SK-N-SH treated with all-trans-retinoic acid at 6 μM for 48 hours (cell line): ENCODE measurements at places on chromosomes 3 and 15.

- no peak for ATAC-seq
Observed at GRCh38 chr15:83057696-83058376, 9.2 kb downstream of the BTBD1 start.

DNA sequence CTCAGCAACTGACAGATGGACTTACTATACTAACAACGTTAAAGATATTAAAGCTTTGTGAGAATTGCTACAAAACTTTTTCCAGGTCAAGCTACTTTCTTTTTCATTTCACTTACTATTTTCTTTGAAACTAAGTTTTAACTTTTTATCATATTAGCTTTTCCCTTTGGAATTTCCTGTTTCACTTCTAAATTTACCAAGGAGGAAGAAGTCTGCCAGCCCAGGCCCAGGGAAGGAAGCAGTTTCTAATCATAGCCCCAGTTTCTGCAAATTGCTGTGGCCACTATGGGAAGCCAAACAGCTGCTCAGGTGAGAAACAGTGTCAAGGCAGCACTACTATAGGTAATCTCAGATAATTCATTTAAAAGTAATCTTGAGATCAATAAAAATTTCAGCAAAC lies 18.4 kb downstream of the CYFIP1 start:
- peak; percentile 24; the same call in 1 of the 3 replicates for ATAC-seq

- ATAC-seq = no peak
Observed at GRCh38 chr15:95656595-95656994, 673.9 kb upstream of the NR2F2 start.

DNA sequence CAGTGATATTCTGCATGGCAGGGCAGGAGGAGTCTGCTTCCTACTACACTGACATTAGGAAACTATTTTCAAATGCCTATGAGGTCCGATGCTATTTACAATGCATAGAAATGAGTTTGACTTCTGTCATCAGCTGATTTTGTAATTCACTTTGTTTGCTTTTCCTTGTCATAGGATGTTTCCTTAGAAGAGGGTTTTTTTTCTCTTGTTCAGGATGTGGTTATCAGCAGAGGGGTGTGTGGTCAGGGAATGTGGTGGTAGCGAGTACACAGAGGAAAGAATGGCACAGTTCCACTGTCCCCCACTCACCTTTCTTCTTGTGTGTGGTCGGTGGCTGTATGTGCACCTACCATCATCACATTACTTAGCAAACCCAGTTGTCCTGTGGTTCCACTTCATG lies 231.5 kb downstream of the LRTM1 start:
- no peak for ATAC-seq

GRCh38 chr3:48186631-48187300 lies 1.5 kb downstream of the CDC25A start:
- ATAC-seq = no peak

GRCh38 chr3:109569135-109569846 lies 231.9 kb upstream of the DPPA4 start:
- ATAC-seq = peak; percentile 85

GRCh38 chr3:64815195-64815631 lies 127.4 kb upstream of the ADAMTS9 start:
- ATAC-seq = peak; percentile 88

- ATAC-seq = no peak
Observed at GRCh38 chr15:90949979-90950675, 4.6 kb upstream of the RCCD1 start.

- ATAC-seq = no peak
Observed at GRCh38 chr3:131526801-131527347, 24.1 kb upstream of the MRPL3 start.

- ATAC-seq = no peak; the same call in 2 of the 3 replicates
Observed at GRCh38 chr3:24704496-24704895, 209.8 kb upstream of the THRB start.

DNA sequence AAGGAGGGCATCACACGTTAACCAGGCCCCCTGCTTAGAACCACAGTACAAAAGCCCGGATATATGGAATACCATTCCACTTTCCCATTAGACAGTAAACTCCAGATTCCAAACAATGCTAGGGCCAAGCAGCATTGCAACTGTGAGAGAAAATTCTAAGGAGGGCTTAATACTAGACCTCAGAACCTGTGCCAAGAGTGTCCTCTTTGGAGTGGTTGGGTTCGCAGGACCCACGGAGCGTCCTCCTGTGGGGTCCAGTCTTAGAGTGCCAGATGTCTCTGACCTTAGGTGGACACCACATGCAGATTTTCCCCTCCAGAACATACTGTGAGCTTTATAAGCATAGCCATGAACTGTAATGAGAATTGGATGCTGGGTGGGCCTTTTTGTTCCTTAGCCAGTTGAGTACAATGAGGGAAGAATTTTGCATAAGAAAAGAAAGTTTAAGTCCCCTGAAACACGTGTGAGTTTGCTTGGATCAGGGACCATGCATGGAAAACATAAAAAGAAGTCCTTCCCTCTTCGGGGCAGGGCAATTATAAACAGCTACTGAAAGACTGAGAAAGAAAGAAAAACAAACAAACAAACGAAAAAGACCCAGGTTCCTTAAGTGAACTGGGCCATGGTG lies 325.7 kb downstream of the NEK10 start:
- ATAC-seq = no peak

DNA sequence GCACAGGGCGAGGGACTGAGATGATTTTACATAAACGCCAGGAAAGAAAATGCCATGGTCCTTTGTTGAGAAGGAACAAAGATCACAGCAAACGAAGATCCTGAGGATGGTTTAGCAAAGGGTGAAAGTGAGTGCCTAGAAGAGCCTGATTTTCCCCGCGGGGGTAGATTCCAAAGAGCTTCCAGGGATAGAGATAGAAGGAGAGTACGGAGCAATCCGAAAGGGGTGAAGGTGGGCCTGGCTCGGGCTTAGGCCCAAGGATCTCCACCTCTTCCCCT lies 977 bp downstream of the CDC25A start:
- ATAC-seq = no peak

DNA sequence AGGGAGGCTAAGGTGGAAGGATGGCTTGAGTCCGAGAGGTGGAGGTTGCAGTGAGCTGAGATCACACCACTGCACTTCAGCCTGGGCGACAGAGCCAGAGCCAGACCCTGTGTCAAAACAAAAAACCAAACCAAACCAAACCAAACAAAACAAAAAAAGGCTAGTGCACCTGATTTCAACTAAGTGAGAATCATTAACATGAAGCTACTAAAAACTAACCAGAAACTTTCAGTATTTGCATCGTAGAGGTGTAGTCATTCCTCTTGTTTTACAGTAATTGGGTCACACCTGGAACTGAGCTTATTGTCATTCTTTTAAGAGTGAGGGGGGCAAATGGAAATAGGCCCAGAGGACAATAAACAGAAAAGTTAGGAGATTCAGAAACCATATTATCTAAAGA lies 58.5 kb downstream of the ST6GAL1 start:
- ATAC-seq = no peak

DNA sequence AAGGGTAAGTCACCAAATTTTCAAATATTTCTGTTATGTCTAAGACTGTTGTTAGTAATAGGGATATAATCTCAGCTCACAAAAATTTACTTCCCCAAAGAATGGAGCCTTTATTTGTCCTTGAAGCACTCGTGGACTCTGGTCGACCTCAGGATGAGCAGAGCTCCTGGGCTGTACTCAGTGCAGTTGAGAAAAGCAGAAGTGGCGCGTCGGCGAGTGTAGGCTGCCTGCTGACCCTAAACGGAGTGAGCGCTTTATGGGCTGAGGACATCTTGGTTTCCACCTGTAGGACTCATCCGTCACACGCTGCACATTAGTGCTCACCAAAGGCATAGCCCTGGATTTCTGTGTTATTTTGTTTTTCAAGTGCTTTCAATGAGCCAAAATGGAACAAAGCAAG lies 11.0 kb downstream of the GABRA5 start:
- ATAC-seq = no peak

DNA sequence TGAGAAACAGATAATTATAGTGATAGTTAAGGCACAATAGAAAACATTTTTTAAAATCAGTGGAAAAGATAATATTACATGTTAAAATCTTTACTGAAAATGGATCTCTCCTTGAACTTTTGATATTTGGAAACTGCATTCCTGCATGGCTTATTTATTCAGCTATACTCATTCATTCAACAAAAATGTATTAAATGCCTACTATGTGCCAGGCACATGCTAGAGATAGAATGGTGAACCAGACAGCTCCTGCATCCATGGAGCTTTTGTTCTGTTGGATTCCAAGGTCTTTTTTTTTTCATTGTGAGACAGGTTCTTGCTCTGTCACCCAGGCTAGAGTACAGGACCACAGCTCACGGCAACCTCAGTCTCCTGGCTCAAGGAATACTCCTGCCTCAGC lies 4.5 kb downstream of the PXK start:
- no peak for ATAC-seq

GRCh38 chr15:57893040-57893439 lies 172.5 kb downstream of the ALDH1A2 start:
- no peak for ATAC-seq

DNA sequence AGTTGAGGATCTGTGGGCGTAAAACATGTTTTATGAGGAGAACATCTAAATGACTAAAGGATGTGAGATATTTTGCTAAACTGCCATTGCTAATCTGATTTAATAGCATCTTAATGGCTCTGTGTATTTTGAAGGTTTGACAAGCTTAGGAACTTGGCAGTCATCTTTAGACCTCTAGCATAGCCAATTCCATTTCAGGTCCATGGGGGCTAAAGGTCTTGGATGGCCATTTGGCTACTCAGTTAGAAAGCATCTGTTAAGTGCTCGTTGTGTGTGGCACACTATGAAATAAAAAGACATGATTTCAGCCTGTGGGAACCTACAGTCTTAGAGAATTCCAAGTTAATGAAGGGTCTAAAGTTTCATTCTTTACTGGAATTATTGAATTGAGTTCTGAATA lies 236.2 kb downstream of the IL5RA start:
- ATAC-seq = no peak

DNA sequence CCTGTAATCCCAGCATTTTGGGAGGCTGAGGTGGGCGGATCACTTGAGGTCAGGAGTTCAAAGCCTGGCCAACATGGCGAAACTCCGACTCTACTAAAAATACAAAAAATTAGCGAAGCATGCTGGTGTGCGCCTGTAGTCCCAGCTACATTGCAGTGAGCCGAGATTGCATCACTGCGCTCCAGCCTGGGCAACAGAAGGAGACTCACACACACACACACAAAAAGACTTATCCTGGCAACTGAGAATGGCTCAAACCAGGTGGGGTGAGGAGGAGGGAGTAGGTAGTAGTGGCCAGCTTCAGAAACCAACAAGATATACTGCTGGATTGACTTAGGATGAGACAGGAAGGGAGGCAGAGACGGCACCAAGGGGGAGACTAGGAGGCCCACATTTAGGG lies 53.4 kb upstream of the APEH start:
- no peak for ATAC-seq

DNA sequence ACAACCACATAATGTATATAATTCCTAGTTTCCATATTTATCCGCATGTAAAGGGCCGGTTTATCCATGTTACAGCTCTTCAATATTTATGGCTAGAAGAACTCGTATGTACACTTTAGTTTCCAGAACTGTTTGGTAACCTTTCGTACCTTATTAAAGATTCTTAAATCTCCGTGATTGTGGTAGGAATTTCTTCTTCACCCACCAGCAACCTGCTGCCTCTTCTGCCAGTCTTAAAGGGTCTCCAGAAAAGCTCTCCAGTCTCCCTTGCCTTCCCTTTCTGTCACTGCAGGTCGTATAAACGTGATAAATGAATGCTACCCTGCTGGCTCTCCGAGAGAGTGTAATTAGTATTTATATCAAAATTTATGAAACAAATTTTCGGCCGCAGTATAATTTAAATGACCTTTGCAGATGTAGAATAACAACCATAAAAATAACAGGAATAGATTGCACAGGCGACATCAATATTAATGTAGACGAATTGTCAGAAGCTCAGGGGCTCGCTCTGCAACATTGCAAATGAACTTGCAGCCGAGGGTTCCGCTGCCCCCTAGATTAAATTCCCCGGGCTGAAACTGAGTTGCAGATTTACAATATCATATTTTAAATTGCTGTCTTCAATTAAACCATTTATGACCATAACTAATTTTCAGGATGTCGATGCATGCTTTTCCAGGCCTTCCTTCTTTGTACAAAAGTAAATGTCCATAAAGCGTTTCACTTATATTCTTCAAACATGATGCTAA lies 5.4 kb downstream of the ZIC1 start:
- ATAC-seq = no peak

DNA sequence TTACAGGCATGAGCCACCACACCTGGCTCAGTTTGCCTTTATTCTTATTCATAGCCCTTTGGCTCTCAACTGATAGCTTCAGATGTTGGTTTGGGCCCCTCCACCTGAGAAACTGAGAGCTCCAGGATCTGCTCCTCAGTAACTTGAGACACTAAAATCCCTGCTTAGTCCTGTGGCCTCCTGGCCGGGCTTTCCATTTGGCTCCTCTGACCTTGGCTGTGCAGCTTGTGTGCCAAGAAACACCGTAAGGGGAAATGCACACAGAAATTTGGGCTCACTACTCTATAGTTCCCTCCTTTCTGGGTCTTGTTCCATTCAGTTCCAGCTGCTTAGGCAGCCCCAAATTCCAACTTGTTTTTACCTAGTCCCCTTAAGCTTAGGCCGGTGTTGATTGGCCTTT lies 24.9 kb downstream of the NIPA2 start:
- ATAC-seq = no peak

- ATAC-seq = no peak
Observed at GRCh38 chr3:130576375-130577266, 59.6 kb downstream of the COL6A6 start.

- no peak for ATAC-seq
Observed at GRCh38 chr3:16809482-16809881, 75.3 kb upstream of the PLCL2 start.

GRCh38 chr3:124455891-124456290 lies 274.4 kb upstream of the UMPS start:
- no peak for ATAC-seq
